Activated CD4-positive, alpha-beta T cell treated with anti-CD3 and anti-CD28 coated beads, Interleukin-2, amount 10 ng/mL, durations not matched to agents 7 days and 5 days (primary cell): ENCODE measurements at places on chromosomes 1 and 21.

GRCh38 chr1:239892602-239893001 is 199.1 kb upstream of the FMN2 start:
- DNase-seq = no peak

- no peak for DNase-seq
Observed at GRCh38 chr1:231981675-231982074, 355.1 kb downstream of the DISC1 start.

- no peak for DNase-seq
Observed at GRCh38 chr21:44790368-44790767, 11.3 kb downstream of the UBE2G2 start.

- DNase-seq = peak; percentile 73
Observed at GRCh38 chr1:181089676-181090544, 1.4 kb downstream of the IER5 start.

GRCh38 chr1:44511769-44512168 is 106.7 kb downstream of the RNF220 start:
- no peak for DNase-seq

- peak; percentile 54 for DNase-seq
Observed at GRCh38 chr1:14915356-14916054, 238.0 kb upstream of the TMEM51 start.

DNA sequence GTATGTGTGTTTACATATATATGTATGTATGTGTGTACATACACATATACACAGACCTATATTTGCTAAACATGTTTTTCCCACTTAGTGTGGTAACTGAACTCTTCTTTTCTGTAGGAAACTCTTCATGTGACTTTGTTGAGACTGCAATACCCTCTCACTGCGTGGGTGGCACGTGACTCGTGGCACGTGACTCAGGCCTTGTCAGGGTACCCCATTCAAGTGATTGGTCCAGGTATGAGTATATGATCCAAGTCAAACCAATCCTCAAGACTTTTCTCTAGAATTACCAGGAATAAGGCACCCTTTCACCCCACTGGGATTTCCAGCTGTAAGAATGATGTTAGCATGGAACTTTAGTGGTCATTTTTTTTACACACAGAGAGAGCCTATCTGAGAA is 149.2 kb upstream of the KCNK2 start:
- no peak for DNase-seq

DNA sequence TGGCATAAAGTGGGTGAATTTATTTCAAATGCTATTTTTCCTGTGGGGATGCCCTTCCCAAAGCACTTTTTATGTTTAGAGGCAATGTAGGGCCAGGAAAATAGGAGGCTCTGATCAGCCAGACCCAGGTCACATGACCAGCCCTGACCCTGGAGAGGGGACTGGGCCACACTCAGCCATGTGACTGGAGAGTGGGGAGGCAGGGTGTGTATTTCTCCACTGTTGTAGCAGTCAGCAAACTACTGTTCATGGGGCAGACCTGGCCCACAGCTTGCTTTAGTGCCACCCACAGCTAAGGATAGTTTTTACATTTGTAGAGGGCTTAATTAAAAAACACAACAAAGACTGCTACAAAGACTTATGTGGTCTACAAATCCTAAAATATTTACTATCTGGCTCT is 153.8 kb downstream of the ACTL8 start:
- DNase-seq = no peak

- DNase-seq = no peak
Observed at GRCh38 chr1:162214202-162214601, 144.7 kb downstream of the NOS1AP start.

DNA sequence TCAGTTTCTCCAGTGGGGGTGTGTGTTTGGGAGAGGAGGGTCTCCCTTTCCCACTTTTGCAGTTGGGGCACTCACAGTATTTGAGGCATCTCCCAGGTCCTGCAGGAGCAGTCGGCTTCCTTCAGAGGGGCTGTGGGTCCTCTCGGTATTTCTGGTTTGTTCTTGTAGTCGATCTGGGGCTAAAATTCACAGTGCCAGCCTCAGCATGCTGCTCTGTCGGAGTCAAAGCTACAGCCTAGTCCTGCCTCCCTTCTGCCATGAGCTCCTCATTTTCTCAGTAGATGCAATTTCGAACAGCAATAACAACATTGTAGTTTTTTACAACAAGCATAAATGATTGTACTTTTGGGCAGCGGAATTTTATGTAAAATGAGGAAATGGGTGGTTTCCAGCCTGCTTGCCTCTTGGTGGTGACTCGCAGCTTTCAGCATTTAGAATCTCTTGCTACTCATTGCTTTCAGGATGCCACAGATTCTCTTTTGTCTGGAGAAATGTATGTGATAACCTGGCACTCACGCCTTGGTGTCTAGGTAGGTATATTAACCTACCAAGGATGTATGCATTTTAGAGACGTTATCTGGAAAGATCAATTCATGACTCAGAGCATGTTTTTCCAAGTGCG is 82.4 kb upstream of the C21orf91 start:
- no peak for DNase-seq

- no peak for DNase-seq
Observed at GRCh38 chr1:155970531-155971167, 7.7 kb downstream of the ARHGEF2 start.

DNA sequence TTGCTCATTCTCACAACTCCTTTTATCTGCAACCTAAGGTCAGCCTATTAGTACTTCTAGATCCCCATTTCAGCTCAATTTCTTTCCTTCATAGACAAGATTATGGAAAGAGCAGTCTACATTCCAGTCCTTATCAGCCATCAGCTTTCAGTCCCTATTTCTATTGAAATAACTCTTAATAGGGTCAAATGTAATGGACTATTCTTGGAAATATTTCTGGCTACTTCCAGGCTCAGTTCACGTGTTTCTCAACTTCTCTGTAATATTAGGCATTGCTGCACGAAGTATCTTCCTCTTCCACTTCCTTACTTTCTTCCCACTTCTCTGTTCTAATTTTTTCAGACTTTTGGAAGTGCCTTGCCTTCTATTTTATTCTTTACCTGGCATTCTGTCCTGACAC is 232.9 kb upstream of the USP25 start:
- DNase-seq = no peak

DNA sequence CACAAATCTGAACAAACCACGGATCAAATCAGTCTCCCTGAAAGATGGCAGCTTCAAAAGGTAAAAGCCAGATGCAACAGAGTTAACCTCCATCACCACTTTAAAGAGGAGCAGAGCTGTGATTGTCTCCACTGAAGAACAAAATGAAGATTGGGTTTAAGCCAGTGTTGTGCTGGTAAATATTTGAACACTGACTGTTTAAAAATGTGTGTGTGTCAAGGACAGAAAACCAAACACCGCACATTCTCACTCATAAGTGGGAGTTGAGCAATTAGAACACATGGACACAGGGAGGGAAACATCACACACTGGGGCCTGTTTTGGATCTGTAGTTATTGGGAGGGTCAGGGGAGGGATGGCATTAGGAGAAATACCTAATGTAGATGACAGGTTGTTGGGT is 83.9 kb downstream of the ST6GALNAC5 start:
- DNase-seq = no peak

DNA sequence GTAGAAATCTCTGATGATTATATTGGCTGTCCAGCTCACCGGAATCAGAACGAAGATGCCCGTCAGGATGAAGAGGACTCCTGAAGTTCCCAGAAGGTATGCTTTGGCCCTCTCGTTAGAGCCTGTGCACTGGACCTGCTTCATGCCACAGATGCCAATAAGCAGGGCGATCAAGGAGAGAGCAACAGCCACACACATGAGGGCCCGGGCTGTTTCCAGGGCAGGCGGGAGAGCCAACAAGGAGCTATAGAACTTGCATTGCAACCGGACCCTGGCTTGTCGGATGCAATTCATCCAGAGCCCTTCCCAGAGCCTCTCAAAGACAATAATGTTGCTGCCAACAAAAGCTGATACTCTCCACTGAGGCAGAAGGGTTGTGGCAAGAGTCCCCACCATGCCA is 434 bp downstream of the CLDN17 start:
- no peak for DNase-seq

GRCh38 chr1:86247597-86248279 is 91.2 kb upstream of the COL24A1 start:
- DNase-seq = no peak

- no peak for DNase-seq
Observed at GRCh38 chr1:195186544-195186943, 1421.7 kb downstream of the KCNT2 start.

DNA sequence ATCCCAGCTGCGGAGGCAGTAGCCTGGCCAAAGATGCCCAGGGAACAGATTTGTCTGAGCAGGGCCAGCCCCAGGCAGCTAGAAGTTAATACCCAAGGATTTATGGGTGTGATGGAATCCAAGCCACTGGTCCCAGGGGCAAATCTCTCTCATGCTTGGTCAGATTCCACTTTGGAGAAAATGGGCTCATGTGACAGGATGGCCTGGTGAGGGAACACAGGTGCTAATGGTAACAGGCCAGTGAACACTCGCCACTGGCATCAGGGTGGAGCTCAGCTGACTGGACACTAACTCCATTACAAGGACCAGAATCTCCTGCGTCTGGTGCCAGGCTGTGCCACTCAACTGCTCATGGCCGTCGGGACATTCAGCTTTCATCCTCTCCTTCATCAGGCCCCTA is 12.0 kb downstream of the MDM4 start:
- DNase-seq = no peak

DNA sequence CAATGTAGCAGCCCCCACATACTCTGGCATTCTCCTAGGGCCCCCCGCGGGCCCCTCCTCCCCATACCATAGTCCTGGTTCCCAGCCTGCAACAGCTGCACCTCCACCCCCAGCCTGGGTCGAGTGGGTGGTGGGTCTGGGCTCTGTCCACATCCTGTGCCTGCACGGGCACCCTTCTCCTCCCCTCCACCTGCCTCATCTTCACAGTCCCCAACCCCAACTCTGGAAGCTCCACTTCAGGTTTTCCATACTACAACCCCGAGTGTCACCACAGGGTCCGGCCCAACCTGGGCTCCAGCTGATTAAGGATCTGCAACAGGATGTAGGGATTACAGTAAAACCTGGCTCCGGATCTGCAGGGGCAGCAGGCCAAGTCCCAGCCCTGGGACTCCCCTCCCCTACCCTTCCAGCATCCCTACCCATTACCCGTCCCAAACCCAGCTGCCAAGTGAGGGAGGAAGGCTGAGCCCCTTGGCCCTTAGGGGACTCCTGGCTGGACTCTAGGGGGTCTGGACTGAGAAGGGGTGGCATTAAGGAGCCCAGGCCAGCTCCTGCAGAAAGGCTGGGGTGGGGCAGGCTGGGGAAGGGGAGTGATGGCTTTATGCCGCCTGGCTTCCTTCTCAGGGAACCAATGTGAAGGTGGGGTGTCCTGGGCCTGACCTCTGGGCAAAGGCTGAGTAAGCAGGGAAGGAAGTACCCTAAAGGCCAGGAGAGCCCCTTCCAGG is 116.8 kb downstream of the CASZ1 start:
- DNase-seq = no peak

DNA sequence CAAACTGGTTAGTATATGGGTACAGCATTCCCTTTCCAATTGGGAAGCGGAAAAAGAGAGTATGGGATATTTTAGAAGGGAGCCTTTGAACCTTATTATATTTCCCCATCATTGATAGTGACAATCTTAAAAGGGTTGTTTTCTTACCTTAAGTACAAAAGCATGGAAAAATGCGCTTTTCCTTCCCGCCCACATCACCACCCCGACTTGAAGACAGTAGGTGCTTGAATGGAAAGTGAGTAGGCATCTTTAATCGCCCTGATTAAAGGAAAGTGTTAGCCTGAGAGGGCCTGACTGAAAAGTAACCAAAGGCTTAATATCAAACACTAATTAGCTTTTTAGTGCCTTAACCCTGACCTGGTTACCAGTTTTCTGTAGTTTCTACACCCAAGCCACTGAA is 15.4 kb downstream of the GGPS1 start:
- no peak for DNase-seq

DNA sequence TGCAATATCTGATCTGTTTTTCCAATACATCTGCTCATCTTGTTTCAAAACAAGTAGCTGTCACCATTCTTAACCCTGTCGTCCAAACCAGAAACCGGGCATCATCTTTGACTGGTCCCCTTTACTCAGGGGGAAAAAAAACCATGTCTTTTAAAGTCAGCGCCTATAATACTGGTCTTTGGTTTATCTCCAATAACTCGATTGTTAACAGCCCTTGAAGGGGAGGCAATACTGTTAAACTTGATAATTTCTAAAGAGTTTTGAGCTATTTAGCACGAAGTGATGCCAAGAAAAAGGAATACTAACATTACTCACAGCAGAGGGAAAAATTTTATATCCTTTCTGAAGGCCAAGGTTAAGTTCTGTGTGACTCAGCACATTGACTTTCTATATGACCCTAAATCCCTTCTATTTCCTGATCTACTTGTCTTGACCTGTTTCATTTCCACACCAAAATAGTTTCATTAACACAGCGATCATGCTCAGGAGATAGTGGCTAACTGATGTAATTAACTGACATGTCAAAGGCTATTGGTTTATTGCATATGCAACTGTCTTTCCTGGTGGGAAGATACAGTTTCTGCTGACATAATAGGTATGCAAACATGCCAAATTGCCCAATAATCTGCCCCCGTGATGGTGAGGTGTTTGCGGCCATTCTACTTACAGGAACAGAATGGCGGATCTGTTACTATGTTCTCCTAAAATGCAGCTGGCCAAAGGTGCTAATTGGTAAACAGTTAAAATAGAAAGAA is 59.1 kb downstream of the NFIA start:
- no peak for DNase-seq

DNA sequence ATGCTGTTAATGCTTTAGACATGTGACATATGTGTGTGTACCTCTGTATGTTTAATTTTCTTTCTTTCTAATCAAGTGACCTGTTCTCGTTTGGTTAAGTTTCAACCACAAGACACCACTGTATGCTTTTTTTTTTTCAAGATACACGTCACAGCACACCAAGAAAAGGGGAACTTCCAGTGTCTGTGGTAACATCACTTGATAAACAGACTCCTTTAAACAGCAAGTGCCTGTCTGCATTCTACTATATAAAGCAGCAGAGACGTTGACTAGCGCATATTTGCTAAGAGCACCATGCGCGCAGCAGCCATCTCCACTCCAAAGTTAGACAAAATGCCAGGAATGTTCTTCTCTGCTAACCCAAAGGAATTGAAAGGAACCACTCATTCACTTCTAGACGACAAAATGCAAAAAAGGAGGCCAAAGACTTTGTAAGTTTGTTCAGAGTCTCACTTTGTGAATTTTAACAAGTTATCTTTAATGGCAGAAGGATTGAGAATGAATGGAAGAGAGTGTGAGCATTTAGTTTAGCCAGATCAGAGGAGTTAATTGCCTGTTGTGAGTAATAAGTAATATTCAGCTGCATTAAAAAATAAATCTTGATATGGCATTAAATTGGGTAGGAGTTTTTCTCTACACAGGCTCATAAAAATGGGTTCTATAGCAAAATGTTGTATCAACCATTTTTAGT is at the start of gene RGS1:
TSS of gene RGS1 (plus strand) at position 275 of the 691 bp plus-strand sequence. CDS start at position 295, 20 bp downstream.
- DNase-seq = peak; percentile 72

- DNase-seq = no peak
Observed at GRCh38 chr1:216749232-216749631, 26.0 kb upstream of the ESRRG start.

DNA sequence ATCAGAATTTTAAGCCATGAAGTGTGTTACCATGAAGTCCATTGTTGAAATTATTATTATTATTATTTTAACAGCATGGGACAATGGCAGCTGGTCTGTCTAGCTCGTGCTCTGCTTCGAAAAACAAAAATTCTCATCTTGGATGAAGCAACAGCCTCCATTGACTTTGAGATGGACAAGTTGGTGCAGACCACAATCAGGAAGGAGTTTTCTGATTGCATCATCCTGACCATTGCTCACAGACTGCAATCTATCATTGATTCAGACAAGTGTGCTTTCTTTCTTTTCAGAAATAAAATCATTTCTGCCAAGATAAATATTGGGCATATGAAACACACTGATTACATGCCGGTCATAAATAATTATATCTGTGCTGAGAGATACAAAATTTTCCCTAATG is 21.0 kb downstream of the HSPA13 start:
- no peak for DNase-seq

- DNase-seq = no peak
Observed at GRCh38 chr1:171922999-171923398, 81.7 kb downstream of the DNM3 start.
